ENCODE measurements at places on chromosomes 7 and 10. TPM values are rescaled to one million over a fixed set of nuclear protein-coding genes. Genes with fewer than 3 reads are reported as not detected.

CPED1 gene
- 1.6 TPM for total RNA-seq

NUTM2B gene
- total RNA-seq, result not detected

- peak; percentile 15 for DNase-seq
Observed at GRCh38 chr10:100817268-100817839, 72.0 kb downstream of the PAX2 start.

DNA sequence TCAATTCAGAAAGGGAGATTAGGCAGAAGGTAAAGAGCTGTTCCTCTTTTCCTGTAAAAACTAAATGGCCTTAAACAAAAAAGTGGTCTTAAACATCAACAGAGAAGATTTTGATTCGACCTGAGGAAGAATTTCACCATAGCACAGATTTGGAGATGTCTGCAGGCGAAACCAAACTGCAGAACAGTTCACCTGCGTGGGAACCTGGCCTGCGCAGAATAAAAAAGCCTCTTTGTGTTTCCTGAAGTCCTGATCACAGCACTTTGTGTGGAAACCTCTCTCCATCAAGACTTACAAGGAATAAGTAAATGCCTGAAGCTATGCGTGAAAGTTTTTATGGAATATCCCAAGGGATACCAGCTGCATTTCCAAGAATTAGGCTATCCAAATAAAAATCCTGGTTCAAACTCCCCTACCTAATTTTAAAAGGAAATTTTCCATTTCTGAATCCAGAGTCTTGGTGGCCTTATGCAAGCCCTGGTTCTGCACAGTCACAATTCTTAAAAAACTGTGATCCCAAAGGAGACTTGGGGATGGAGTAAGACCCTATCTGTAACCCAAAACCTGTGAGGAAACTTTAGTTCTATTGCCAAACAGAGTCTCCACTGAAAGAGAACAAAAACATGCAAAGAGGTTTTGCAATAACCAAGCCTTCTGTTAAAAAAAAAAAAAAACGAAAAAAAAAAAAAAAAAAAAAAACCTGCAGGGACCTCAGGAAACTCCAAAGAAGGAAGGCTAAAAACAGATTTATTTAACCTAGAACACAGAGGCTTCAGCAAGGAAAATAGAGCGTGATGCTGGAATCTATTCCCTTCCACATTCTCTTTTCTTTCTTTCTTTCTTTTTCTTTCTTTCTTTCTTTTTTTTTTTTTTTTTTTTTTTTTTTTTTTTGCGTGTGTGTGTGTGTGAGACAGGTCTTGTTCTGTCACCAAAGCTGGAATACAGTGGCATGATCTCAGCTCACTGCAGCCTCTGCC is 10.4 kb downstream of the CALML3 start:
- no peak for DNase-seq

GRCh38 chr7:133349101-133349500 is 96.2 kb downstream of the EXOC4 start:
- no peak for DNase-seq

HOXA5 gene
- total RNA-seq, result 22.6 TPM

DNA sequence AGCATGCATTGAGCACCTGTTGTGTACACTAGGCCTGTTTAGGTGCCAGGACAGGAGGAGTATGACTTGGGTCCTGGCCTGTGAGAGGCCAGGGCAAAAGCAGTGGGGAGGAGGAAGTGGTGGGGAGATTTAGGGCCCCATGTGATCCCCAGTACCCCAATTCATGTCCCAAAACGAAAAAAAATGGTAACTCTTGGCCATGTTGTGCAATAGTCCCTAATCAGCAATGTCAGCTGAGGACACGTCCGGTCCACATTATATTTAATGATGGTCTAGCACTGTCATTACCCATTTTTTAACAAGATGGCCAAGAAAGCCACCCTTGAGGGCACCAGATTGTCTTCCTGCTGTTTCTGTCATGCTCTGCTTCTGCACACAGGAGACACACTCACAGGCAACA is 142.0 kb upstream of the RET start:
- DNase-seq, result no peak

DNA sequence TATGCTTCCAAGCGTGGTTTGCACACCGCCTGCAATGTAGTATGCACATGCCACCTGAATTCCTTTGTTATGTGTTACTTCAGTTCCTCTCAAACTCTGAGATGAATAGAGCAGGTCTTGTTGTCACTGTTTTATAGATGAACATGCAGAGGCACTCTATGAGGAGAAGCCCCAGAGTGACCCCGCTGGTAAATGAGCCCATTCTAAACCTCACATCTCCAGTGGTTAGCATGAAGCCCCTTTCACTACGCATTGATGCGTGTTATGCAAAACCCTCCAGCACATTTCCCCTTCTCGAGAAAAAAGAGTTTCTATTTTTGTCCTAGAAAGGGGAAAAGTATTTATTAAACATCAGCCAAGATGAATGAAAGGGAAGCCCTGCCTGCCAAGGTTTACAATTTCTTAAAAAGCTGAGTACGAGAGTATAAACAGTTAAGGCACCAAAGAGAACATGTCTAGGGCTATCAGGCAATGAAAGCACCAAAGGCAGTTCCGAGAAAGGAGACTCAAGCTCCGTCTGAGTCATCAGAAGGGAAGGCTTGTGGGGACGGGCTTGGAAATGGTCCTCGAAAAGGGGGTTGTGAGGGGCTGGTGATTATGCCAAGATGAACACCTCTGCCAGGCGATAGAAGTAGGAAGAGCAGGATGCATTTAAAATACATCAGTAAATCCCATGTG is 58.7 kb upstream of the PFKP start:
- no peak for DNase-seq

- DNase-seq, result peak; percentile 17
Observed at GRCh38 chr7:16034353-16034752, 347.9 kb upstream of the MEOX2 start.

DEPP1 gene
- 0.15 TPM for total RNA-seq

PAX4 gene
- total RNA-seq, result not detected

- DNase-seq, result no peak
Observed at GRCh38 chr10:74365109-74365508, 214.1 kb downstream of the ADK start.

AGAP3 gene
- total RNA-seq, result 41.6 TPM

FFAR4 gene
- not detected for total RNA-seq

- no peak for DNase-seq
Observed at GRCh38 chr10:124626759-124627380, 117.3 kb downstream of the FAM53B start.

GRCh38 chr7:39535064-39535463 is 31.1 kb upstream of the YAE1 start:
- DNase-seq, result no peak

PCDH15 gene
- not detected for total RNA-seq

DNA sequence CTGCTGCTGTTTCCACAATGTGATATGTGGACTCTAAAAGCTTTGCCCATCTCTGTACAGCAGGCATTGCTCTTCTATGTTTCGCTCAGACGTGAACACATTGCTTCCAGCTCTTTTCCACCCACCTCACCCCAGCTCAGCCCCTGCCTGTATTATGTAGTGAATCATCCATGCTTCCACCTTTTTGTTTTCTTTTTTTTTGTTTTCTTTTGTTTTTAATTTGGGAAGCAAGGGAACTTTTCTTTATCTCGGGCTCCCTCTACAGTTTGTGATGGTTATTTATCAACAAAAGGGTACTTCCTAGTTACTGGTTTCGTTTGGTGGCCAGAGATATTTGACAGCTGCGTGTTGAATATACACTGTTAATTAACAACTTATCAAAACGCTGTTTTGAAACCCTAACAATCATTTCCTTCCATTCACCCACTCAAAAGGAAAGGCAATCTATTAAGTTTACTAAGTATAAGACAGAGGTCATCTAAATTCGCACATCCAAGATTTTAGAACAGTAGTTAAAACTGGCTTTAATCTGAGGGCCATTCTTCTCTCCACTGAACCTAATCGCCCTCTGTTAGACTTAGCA is 127.9 kb upstream of the STK17A start:
- DNase-seq, result peak; percentile 69

DNA sequence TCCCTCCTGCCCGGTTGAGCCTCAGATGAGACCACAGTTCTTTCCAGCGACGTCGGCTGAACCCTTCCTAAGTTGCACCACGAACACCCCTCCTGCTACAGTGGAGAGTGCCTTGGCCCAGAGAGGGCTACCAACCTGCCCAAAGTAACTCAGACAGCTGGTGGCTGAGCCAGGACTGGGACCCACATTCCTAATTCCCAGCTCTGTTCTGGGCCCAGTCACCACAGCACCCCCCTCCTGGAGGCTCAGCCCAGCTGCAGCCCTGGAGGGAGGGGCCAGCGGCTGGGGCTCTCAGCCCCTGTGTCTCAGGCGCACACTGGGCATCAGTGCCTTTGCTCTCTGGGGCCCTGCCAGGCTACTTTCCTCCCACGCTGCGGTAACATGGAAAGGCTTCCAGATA is 10.6 kb downstream of the ATP6V1F start:
- DNase-seq, result no peak

DNA sequence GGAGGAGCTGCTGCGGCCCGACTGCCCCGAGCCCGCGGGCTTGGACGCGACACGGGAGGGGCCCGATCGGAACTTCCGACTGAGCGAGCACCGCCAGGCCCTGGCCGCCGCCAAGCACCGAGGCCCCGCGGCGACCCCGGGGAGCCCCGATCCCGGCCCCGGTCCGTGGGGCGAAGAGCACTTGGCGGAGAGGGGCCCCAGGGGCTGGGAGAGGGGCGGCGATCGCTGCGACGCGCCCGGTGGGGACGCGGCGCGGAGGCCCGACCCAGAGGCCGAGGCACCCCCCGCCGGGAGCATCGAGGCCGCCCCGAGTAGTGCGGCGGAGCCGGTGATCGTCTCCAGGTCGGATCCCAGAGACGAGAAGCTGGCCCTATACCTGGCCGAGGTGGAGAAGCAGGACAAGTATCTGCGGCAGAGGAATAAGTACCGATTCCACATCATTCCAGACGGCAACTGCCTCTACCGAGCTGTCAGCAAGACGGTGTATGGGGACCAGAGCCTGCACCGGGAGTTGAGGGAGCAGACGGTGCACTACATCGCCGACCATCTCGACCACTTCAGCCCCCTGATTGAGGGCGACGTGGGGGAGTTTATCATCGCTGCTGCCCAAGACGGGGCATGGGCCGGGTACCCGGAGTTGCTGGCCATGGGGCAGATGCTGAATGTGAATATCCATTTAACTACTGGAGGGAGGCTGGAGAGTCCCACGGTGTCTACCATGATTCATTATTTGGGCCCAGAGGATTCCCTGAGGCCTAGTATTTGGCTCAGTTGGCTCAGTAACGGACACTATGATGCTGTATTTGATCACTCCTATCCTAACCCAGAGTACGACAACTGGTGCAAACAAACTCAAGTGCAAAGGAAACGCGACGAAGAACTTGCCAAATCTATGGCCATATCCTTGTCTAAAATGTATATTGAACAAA is 1.4 kb downstream of the OTUD1 start:
- DNase-seq, result peak; percentile 39

DNA sequence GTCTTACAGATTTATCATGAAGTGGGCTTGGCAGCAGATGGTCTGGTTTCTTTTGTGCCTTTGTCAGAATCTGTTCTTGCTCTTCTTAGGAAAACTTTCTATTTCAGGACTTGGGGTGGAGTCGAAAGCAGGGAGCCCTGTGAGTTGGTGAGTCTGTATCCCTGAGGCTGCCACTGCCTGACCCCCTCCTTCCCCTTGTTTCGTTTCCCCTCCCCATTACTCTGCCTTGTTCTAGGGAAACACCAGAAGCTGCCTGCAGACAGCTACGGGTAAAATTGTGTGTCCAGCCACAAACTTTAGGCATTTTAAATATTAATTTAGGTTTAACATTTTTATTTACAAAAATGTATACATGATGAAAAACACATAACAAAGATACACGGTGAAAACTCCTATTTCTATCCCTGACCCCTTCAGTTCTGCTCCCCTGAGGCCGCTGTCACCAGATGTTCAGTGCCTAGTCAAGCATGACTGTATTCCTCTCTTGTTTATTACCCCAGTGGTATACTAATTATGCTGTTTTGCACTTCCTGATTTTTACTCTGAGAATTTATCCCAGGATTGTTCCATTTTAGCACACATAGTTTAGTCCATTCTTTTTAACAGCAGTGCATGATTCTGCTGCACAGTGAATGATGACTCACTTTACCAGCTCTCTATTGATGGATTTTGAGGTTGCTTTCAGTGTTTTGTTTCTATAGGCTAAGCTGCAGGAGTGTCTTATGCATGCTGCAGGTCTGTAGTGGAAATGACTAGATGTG is 9.1 kb downstream of the TSPAN14 start:
- no peak for DNase-seq

DNA sequence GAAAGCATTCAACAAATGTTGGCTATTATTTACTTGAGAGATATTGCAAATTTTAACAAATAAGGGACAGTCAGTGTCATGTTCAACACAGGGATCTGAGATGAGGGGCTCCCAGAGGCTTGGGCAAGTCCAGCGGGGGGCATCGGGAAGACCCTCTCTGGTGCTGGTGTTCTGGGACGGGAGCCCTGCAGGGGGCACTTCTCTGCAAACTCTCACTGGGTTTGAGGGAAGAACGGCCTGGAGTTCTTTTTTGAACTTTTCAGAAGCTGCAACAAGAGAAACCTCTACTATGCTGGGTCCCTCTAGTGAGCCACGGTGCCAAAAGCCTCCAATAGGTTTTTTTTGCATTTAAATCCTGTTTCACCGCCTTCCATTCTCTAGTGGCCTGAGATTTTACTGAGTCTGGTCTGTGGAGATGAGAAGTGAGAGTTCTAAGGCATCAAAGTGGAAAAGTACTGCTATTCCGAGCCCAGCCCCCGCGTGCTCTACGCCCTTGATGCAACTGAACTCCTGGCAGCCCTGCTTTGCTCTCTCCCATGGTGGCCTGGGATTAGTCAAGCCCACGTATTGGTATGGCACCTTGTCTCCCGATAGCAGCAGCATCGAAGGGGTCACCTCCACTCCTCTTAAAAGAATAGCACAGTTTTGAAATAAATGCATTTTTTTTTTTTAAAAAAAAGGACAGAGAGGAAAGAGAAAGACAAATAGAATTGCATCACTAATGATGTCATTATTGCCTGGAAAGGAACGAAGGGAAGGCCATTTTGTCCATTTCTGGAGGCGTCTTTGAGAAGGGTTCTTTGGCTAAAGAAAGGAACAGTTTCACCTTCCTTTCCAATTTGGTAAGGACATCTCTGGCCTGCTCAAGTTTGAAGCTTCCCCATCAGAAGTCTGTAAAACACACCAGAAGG is 43.5 kb downstream of the CLEC2L start:
- no peak for DNase-seq

- DNase-seq, result no peak
Observed at GRCh38 chr7:24877790-24878311, 102.1 kb downstream of the OSBPL3 start.

- DNase-seq, result no peak
Observed at GRCh38 chr10:5406918-5407317, 2.3 kb upstream of the TUBAL3 start.

JAKMIP3 gene
- 0.51 TPM for total RNA-seq

AP4M1 gene
- total RNA-seq, result 68.9 TPM

GRCh38 chr10:8910314-8910713 is 855.8 kb downstream of the GATA3 start:
- no peak for DNase-seq

ACSL5 gene
- 18.3 TPM for total RNA-seq

UNCX gene
- total RNA-seq, result not detected

SUN3 gene
- total RNA-seq, result not detected

GRCh38 chr10:122281018-122281626 is 10.0 kb downstream of the BTBD16 start:
- no peak for DNase-seq
